ENCODE measurements at places on chromosomes 11 and 22.

GRCh38 chr11:106459135-106459534 lies 381.7 kb downstream of the AASDHPPT start:
- no peak for DNase-seq

DNA sequence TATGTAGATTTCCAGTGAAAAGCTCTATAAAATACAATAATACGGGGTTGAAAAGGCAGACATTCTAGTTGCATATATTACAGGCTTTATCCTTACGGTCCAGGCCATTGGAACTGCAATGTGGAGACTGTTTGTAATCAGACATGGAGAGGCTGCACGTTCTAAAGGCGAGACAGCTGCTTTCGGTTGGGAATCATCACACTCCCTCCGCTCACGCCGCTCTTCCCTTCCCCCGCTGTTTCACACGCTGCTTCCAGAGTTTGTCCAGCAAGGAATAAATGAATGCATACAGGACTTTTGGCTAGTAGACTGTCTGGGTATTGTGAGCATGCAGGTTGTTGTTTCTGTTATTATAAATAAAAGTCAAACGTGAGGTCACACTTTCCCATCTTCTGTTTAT lies 13.5 kb upstream of the EFCAB6 start:
- no peak for DNase-seq

GRCh38 chr11:126477535-126478305 lies 122.2 kb downstream of the ST3GAL4 start:
- DNase-seq = no peak

- no peak for DNase-seq
Observed at GRCh38 chr11:118615282-118615975, 8.0 kb downstream of the PHLDB1 start.

DNA sequence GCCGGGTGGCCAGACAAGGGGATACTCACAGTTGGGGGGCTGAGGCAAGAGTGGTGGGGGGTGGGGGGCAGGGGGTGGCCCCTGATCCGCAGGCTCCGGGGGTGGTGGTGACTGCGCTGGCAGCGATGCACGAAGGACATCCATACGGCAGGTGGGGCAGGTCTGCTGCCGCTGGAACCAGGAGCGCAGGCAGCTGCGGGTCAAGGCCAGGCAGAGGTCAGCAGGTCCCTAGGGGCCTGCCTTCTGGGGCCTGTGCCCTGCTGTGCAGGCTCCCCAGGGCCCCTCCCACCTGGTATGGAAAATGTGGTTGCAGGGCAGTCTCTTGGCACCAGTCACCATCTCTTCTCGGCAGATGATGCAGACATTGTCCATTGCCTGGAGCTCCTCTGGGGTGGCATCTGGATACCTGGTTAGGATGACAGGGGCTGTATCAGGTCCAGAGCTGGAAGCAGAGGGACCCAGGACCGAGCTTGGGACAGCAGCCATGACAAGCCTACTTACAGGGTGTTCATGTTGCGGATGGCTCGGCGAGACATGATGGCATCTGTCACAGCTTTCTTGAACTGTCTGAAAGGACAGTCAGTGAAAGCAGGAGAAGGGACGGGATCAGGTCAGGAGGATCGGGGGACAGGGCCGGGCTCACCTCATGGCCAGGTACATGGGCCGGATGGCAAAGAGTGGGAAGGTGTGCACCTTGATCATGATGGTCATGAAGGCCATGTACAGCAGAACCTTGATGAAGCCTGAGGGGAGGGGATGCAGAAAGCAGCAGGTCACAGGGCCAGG lies 3.5 kb downstream of the SYVN1 start:
- no peak for DNase-seq

DNA sequence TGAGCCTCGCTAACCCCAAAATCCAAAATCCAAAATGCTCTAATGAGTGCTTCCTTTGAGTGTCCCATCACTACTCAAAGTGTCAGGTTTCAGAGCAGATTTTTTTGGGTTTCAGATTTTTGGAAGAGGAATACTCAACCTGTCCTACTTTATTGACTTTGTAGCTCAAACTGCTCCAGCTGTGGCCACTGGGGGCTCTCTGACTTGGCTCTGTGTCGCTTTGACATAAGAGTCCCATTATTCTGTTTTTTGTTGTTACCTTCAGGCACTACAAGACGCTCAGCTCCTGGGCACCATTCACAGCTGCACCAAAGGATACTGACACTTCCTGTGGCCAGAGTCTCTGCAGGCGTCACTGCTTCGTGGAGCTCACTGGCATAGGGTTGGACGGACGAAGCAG lies 41.1 kb downstream of the PHF21B start:
- no peak for DNase-seq

GRCh38 chr22:27136596-27136995 lies 479.2 kb downstream of the MIAT start:
- DNase-seq = no peak
